ENCODE measurements at places on chromosomes 16 and 17.

- no peak for DNase-seq
Observed at GRCh38 chr16:50553731-50554360, 5.7 kb downstream of the NKD1 start.

- DNase-seq = no peak
Observed at GRCh38 chr17:80116276-80116920, 15.0 kb downstream of the GAA start.

GRCh38 chr17:64171041-64171440 is 41.1 kb upstream of the ERN1 start:
- no peak for DNase-seq

DNA sequence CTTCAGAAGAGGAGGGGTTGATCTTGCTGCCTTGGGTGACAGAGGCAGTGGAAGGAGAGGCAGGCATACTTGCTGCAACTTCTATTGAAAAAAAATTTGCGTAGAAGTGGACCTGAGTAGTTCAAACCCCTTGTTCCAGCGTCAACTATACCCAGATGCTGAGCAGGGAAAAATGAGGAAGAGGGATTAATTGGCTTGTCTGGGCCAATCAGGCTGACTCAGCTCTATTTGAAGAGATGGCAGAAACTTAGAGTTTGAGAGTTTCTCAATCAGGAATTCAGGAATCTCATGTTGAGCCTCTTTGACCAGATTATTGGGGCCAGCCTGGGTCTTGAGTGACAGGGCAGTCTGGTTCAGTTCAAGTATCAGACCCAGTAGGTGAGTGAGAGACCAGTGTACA is 17.6 kb downstream of the CASC3 start:
- DNase-seq = no peak

All from AG09309 (cell line).